ENCODE measurements at places on chromosomes 13 and 19.

DNA sequence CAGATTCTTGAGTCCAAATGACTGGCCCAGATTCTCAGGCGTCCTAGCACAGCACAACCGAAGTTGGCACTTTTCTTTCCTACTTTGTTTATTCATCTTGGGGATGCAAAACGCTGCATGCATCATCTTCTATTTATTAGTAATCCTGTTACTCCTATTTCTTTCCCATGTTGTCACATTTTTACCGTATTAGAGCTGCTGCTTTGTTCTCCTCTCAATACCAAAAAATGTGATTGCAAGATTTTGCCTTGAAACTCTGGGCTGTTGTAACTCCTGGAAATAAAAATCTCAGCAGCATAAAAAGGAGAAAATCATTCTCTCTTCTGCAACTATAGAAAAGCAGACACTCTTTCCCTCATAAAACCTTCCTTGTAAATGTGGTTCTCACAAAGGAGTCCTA lies 12.9 kb upstream of the IGSF23 start:
- no peak for DNase-seq

- DNase-seq = no peak
Measured at GRCh38 chr13:28563609-28564008, 68.7 kb upstream of the FLT1 start.

GRCh38 chr13:43766725-43767124 lies 20.0 kb downstream of the ENOX1 start:
- no peak for DNase-seq

GRCh38 chr19:31308781-31309180 lies 40.5 kb downstream of the TSHZ3 start:
- no peak for DNase-seq

- no peak for DNase-seq
Measured at GRCh38 chr13:50531917-50532899, 311.3 kb downstream of the DLEU7 start.

- DNase-seq = peak; percentile 27
Measured at GRCh38 chr19:17405250-17406045, at the start of gene BST2. BST2 (minus strand) TSS chr19:17405630; CDS start chr19:17405575, 55 bp downstream.

- no peak for DNase-seq
Measured at GRCh38 chr13:75103976-75104375, 378.0 kb downstream of the TBC1D4 start.

- no peak for DNase-seq
Measured at GRCh38 chr19:4266253-4267000, 12.6 kb upstream of the SHD start.

DNA sequence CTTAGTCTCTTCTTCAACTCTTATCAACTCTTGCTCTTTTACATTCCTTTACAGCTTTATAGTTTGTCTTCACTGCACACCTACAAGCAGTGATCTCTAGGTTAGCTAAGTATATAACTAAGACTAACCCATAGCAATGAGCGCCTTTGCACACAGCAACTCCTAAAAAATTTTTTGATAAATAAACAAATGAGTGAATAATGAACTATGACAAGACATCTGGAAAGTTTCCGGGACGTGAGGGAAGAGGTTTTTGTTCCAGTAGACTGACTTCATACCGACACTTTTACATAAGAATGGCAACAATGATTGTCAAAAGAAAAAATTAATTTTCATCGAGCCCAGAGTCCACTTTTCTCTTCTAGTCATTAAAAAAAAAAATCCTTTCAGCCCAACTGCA lies 98.3 kb downstream of the ELF1 start:
- no peak for DNase-seq
